Transverse colon (tissue), 4 donors: ENCODE measurements at places on chromosomes 4 and X. TPM values are rescaled to one million over a fixed set of nuclear protein-coding genes. Genes with fewer than 3 reads are reported as not detected.

The FAM47A gene
- not detected for total RNA-seq

DNA sequence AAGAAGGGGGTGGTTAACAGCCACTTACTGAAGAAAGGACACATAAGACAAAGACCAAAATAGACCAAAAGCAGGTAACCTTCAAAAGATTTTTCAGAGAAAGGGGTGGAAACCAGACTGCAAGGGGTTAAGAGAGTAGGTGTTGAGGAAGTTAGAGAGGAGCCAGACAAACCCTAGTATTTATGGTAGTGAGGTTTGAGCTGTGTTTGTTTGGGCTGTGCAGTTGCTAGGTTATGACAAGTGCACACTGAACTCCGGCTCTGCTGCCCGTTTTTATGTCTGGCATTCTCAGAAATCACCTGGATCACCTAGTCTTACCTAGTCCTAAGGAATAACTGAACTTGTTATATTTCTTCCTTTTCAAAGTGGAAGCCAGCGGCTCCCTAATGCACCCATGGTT lies 22.9 kb upstream of the G3BP2 start:
- no peaks in the 10 kb centered on the region for H3K27me3 ChIP-seq
- peak overlapping the region; percentile 53 for H3K27ac ChIP-seq
- peak; percentile 60 for DNase-seq
- H3K36me3 ChIP-seq = no peaks in the 10 kb centered on the region
- peaks cover 17% of the 10 kb centered on the region for H3K4me1 ChIP-seq

The GABRG1 gene
- total RNA-seq = not detected

DNA sequence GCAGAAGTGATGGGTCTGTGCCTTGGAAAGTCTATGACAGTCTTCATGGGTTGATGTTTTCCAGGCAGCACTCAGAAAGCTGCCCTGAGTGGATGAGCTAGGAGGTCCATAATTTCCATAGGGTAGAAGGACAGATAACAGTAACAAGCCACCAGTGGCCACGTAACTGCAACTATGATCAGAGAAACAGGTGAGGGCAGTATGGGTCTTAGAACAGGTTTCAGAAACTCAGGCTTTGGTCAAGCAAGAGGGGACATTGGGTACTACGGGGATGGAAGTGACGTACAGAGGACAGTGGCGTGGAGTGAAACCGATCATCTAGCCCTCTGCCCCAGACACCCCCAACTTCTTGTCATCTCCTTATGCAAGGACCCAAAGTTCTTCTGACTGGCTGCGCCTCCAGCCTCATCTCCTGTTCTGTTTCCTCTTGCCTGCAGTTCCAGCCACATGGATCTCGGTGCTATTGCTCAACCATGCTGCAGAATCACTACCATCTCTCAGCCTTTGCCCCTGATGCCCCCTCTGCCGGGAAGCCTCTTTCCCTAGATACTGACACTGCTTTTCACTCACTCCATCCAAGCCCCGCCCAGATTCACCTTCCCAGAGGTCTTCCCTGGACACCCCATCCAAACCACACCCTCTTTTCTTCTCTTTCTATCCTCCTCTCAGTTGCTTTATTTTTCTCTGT lies 123.4 kb downstream of the MFAP3L start:
- H3K27ac ChIP-seq = no peak overlapping the region
- no peak for DNase-seq
- H3K27me3 ChIP-seq = no peaks in the 10 kb centered on the region
- no peaks in the 10 kb centered on the region for H3K36me3 ChIP-seq

DNA sequence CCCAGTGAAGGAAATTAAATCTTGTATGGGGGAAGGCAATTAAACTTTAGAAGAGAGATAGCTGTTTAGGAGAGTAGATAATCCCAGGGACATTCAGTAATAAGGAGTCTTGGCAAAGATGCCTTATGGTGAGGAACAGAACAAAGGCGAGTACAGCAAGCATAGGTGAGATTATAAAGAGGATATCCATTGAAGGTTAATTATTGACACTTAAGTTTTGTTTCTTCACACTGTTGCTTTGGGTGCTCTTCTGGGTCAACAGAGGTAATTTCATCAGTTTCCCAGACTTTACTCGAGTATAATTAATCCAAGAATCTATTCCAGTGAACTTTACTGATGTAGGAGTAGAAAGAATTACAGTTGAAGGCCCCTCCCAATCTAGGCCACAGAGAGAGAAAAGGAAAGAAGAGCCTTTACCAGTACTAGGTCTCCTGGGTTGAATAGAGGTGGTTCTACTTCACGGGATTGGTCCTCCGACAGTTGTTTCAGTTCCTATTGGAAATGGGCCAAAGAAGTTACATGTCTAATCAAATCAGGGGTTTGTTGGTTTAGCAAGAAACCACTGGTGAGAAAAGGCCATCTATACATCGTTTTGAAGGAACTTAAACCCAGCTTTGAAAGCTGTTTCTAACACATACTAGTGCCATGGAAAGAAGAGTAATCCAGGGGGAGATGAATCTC lies 27.2 kb downstream of the EPGN start:
- no peaks in the 10 kb centered on the region for H3K4me1 ChIP-seq
- no peak for DNase-seq
- H3K27me3 ChIP-seq = no peaks in the 10 kb centered on the region
- no peak overlapping the region for H3K4me3 ChIP-seq
- no peak overlapping the region for H3K27ac ChIP-seq
- H3K36me3 ChIP-seq = no peaks in the 10 kb centered on the region

DNA sequence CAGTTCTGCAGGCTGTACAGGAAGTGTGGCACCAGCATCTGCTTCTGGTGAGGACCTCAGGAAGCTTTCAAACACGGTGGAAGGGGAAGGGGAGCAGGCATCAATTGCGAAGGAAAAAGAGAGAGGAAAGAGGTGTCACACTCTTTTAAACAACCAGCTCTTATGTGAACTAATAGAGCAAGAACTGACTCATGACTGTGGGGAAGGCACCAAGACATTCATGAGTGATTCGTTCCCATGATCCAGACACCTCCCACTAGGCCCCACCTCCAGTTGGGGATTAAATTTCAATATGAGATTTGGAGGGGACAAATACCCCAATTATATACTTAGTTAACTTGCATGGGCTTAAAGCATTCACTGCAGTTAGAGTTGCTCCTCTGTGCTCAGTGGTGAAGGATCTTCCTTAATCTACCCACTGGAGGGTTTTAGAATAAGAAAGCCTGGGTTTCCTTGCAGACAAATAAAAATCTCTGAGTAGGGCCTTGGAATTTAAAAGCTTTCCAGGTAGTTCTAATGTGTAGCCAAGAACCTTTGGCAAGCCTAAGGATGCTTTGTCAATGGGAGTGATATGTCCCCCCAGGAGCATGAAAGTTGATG lies 60.0 kb downstream of the SYNPO2 start:
- H3K27me3 ChIP-seq = no peaks in the 10 kb centered on the region
- H3K4me1 ChIP-seq = no peaks in the 10 kb centered on the region
- no peak overlapping the region for H3K27ac ChIP-seq
- H3K4me3 ChIP-seq = no peak overlapping the region

The SLC7A11 gene
- total RNA-seq = 0.82 TPM

- no peaks in the 10 kb centered on the region for H3K27me3 ChIP-seq
- peak overlapping the region; percentile 82 for H3K27ac ChIP-seq
- H3K4me1 ChIP-seq = peaks cover 28% of the 10 kb centered on the region
- no peaks in the 10 kb centered on the region for H3K36me3 ChIP-seq
- peak; percentile 11 for DNase-seq
Observed at GRCh38 chr4:147831551-147832171, 99.8 kb downstream of the ARHGAP10 start.

The SSX3 gene
- total RNA-seq = not detected

The SHISA3 gene
- 1.6 TPM for total RNA-seq

DNA sequence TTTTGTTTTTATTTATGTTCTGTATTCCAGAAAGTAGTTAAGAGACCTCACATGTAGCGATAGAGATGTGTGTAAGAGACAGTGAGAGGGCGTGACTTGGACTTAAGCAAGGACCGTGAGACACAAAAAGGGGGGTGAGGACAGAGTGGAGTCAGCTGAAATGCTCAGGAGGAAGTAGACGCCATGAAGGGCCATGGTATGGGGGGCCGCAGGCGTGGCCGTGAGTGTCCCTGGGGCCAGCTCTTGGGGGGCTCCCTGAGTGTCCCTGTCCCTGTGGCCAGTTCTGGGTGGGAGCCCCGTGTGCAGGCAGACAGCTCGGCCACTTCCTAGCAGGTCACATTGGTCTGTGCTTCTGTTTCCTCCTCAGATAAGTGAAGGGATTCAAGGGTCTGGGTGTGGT lies 23.0 kb upstream of the MSANTD1 start:
- no peak for DNase-seq
- no peak overlapping the region for H3K4me3 ChIP-seq
- no peaks in the 10 kb centered on the region for H3K27me3 ChIP-seq
- H3K36me3 ChIP-seq = no peaks in the 10 kb centered on the region

DNA sequence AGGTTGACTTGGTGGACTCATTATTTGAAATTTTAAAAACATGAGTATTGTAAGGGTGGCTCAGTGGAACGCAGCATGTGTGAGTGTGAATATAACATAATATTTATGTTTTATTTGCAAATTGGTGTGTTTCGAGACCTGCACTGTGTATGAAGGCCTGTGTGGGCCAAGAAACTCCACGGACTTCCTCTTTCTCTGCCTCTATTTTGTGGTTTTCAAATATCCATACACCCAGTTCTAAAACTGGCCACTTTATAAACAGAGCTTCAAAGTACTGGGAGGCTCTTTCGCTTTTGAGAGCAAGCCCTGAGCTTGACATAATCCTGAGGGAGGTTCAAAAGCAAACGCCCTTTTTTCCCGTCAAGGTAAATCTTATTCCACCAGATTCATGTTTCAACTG lies 187.7 kb downstream of the GPAT3 start:
- H3K36me3 ChIP-seq = no peaks in the 10 kb centered on the region
- no peak overlapping the region for H3K27ac ChIP-seq
- H3K4me3 ChIP-seq = no peak overlapping the region
- no peak for DNase-seq
- H3K4me1 ChIP-seq = no peaks in the 10 kb centered on the region

- H3K27ac ChIP-seq = no peak overlapping the region
- H3K36me3 ChIP-seq = no peaks in the 10 kb centered on the region
- DNase-seq = no peak
- H3K4me3 ChIP-seq = no peak overlapping the region
- no peaks in the 10 kb centered on the region for H3K4me1 ChIP-seq
Observed at GRCh38 chrX:87900320-87900908, 382.8 kb downstream of the KLHL4 start.

DNA sequence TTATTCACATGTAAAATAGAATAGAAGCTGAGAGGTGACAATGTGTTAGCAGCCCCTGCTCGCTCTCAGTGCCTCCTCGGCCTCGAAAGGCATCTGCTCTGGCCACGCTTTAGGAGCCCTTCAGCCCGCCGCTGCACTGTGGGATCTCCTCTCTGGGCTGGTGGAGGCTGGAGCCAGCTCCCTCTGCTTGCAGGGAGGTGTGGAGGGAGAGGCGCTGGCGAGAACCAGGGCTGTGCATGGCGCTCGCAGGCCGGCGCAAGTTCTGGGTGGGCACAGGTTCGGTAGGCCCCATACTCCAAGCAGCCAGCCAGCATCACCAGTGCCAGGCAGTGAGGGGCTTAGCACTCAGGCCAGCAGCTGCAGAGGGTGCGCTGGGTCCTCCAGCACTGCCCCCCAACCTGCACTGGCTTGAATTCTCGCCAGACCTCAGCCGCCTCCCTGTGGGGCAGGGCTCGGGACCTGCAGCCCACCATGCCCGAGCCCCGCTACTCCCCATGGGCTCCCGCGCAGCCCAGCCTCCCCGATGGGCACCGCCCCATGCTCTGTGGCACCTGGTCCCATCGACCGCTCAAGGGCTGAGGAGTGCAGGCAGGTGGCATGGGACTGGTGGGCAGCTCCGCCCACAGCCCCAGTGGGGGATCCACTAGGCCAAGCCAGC lies 1346.7 kb upstream of the IGFBP7 start:
- no peaks in the 10 kb centered on the region for H3K36me3 ChIP-seq
- no peak for DNase-seq
- no peak overlapping the region for H3K4me3 ChIP-seq

GRCh38 chrX:86946569-86946968 lies 571.0 kb upstream of the KLHL4 start:
- no peak overlapping the region for H3K4me3 ChIP-seq
- no peaks in the 10 kb centered on the region for H3K27me3 ChIP-seq
- no peaks in the 10 kb centered on the region for H3K4me1 ChIP-seq
- H3K36me3 ChIP-seq = no peaks in the 10 kb centered on the region

DNA sequence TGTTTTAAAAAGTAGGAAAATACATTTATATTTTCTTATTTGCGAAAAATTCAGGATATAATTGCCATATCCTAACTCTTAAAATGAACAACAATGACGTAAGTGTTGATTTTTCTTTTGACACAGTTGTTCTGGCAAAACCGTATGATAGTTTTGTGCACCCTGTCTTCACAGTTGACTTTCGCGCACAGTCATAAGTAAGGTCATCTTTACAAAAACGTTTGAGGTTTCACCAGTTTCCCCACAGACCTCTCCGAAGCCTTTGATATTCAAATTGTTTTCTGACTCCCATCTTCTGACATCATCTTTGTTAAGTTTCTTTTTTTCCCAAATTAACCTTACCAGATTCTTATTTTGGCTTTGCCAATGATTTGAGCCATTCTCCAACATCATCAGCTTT lies 48.1 kb upstream of the ATXN3L start:
- no peaks in the 10 kb centered on the region for H3K4me1 ChIP-seq
- no peaks in the 10 kb centered on the region for H3K27me3 ChIP-seq
- no peak overlapping the region for H3K27ac ChIP-seq
- no peak for DNase-seq
- no peaks in the 10 kb centered on the region for H3K36me3 ChIP-seq

DNA sequence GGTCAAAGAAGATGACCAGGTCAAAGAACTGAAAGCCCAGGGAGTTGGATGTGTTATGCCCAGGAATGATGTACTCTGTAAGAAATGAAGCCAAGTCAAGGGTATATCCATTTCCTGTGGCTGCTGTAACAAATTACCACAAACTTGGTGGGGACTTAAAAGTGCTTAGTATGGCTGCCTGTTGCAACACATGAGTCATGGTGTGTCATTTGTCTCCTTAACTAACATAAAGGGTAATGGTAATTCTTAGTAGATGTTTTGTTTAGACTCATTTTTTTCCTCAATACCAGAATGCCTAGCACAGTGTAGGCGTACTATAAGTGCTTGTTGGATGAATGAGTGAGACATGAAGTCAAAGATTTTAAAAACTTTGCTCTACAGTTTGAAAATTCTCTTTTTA lies 45.7 kb downstream of the SYTL5 start:
- no peaks in the 10 kb centered on the region for H3K27me3 ChIP-seq
- no peak for DNase-seq
- H3K36me3 ChIP-seq = no peaks in the 10 kb centered on the region
- H3K4me1 ChIP-seq = no peaks in the 10 kb centered on the region

- no peak overlapping the region for H3K4me3 ChIP-seq
- DNase-seq = no peak
- H3K27ac ChIP-seq = no peak overlapping the region
- H3K27me3 ChIP-seq = no peaks in the 10 kb centered on the region
- no peaks in the 10 kb centered on the region for H3K4me1 ChIP-seq
- no peaks in the 10 kb centered on the region for H3K36me3 ChIP-seq
Observed at GRCh38 chrX:47224896-47225290, 6.4 kb downstream of the CDK16 start.

The CENPVL1 gene
- not detected for total RNA-seq

DNA sequence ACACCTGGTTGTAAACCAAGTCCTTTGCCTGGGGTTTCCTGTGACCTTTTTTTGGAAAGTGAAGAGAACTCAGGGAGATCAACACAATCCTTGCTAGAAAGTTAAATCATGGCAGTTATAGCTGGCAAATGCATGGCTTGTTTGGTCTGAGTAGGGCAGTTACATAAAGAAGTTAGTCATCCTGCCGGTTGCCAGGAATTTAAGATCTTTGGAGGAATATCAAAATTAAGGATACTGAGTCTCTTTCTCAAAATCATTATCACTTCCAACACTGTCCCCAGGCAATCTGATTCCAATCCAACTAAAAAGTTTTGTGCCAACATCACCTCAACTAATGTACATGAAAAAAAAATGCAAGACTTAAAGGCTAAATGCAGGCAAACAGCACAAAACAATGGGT lies 40.3 kb downstream of the C4orf54 start:
- no peaks in the 10 kb centered on the region for H3K36me3 ChIP-seq
- no peaks in the 10 kb centered on the region for H3K27me3 ChIP-seq
- H3K4me3 ChIP-seq = no peak overlapping the region
- no peak overlapping the region for H3K27ac ChIP-seq
- no peaks in the 10 kb centered on the region for H3K4me1 ChIP-seq
